GM06990 (cell line): ENCODE measurements at places on chromosomes 1 and 21.

DNA sequence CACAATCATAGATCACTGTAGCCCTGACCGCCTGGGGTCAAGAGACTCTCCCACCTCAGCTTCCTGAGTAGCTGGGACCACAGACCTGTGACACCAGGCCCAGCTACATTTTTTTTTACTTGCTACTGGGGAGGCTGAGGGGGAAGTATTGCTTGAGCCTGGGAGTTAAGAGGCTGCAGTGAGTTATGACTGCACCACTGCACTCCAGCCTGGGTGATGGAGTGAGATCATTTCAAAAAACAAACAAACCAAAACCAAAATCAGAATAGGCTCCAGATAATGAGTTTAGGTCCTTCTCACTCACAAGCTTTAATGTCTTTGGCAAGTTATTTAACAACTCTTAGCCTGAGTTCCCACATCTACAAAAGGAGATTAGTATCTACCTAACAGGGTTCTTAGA, 22.8 kb downstream of the WDR26 start:
- no peak for DNase-seq

- DNase-seq: no peak
Measured at GRCh38 chr21:32099812-32100416, 178.9 kb downstream of the MIS18A start.

- no peak for DNase-seq
Measured at GRCh38 chr1:95003433-95003738, 69.4 kb downstream of the ALG14 start.

DNA sequence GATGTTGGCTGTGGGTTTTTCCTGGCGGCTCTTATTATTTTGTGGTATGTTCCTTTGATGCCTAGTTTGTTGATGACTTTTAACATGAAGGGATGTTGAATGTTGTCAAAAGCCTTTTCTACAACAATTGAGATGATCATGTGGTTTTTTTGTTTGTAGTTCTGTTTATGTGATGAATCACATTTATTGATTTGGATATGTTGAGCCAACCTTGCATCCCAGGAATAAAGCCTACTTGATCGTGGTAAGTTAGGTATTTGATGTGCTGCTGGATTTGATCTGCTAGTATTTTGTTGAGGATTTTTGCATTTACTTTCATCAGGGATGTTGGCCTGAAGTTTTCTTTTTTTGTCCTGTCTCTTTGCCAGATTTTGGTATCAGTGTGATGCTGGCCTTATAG, 28.5 kb downstream of the CD55 start:
- no peak for DNase-seq

DNA sequence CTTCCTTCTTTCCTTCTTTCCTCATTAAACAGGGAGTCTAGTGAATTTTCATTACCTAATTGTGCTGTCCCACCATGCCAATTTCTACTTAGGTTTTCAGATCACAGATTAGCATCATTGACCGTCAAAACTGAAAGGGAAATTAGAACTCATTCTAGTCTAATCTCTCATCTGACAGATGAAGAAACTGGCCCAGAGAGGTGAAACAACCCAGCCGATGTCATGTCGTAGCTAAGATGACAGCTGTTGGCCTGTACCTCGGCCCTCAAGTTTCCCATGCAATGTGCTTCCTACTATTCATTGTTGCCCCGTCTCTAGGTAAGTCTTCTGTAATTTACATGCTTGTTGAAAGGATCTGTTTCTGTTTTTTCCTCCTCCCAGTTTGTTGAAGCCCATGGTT, 128.2 kb upstream of the KIAA0040 start:
- DNase-seq: no peak

DNA sequence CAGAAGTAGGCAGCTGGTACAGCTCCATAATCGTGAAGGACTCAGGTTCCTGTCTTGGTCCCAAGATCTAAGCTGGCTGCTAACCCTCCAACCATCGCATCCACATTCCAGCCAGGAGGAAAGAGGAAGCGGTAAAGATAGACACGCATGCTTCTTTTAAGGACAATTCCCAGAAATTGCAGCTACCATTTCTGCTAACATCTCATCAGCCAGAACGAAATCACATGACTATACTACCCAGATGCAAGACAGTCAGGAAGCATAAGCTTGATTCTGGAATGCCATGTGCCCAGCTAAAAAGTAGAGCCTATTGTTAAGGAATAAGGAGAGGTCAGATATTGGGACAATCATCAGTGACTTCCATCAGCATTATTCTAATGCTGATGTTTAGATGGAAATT, 110.4 kb downstream of the EPHB2 start:
- no peak for DNase-seq

- DNase-seq: no peak
Measured at GRCh38 chr1:221141606-221142285, 262.5 kb downstream of the HLX start.

DNA sequence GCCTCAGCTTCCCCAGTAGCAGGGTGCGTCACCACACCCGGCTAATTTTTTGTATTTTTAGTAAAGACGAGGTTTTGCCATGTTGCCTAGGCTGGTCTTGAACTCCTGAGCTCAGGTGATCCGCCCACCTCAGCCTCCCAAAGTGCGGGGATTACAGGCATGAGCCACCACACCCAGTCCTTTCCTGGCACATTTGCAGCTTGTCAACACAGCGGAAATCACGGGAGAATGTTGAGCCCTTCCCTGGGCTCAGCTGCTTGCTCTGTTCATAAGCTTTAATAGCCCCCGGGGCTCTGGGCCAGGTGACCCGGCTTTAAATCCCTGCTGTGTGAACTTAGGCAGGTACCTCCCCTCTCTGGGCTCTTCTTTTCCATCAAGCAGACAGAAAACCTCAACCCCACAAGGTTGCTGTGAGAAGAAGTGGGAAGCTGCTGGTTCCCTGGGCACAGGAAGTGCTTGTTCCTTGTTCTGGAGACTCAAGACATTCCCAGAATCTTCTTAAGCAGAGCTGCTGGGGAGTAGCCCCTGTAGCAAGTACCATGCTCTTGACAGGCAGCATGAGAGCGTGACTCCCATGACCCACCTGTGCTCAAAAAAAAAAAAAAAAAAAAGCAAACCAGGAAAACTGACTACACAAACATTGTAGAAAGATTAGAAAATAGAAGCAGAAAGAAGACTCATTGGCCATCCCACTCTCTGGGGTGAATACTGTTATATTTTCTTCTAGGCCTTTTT, 14.5 kb upstream of the SELENON start:
- no peak for DNase-seq

- DNase-seq: no peak
Measured at GRCh38 chr1:53590104-53590503, 130.9 kb downstream of the DMRTB1 start.

DNA sequence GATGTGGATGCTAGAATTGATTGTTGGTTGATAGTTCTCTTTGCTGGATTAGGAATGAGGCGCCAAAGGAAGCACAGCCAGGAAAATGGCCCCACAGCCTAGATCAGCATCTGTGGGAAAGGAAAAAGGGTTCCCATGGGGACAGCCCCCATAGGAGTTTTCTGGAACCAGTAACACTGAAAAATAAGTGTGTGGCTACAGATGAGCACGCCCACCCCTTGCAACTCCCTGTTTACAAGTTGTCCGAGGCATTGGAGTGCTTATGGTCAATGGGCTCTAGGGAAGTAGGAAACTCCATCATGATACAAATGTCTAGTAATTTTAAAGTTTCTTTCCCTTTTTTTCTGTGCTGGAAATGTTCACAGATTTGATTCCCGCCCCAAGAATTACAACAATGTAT, 23.8 kb upstream of the UBE2U start:
- DNase-seq: no peak

DNA sequence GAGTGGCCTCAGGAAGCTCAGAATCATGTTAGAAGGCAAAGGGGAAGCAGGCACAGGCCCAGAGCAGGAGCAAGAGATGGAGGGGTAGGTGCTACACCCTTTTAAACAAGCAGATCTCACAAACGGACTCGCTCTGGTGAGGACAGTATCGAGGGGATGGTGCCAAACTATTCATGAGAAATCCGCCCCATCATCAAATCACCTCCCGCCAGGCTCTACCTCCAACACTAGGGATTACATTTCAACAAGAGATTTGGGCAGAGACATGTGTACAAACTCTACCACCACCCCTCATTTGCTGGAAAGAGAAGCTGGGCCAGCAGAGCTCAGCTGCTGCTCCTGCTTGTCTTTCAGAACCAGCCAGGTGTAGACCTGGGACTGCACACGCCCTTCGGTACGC, 32.9 kb downstream of the MIS18A start:
- DNase-seq: no peak

GRCh38 chr1:2584686-2585317, 1.8 kb upstream of the PRXL2B start:
- DNase-seq: no peak

GRCh38 chr1:59223198-59223597, 73.7 kb upstream of the FGGY start:
- DNase-seq: no peak

DNA sequence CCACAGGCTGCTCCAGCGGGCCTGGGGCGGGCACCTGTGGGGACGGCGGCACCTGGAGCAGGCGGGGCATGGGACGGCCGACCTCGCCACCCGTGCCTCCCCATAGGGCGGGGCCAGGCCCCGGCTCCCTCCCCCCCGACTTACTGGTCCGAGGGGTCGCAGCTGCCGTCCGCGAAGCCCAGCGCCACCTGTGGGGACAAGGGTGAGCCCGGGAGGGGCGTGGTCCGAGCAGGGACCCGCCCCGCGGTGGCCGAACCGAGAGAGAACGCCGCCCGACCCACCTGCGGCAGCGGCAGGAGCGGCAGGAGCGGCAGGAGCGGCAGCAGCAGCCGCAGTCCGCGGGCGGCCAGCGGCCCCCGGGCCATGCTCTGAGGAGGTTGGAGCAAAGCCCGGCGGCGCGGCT, at the start of gene TMEM52:
Gene TMEM52, minus strand, starts transcription at position 379 of the 403 bp plus-strand sequence. Its CDS starts 14 bp downstream, at position 365.
- DNase-seq: no peak

GRCh38 chr1:155978325-155978972, at the start of gene ARHGEF2:
ARHGEF2 (minus strand) TSS chr1:155978547; CDS start chr1:155978427, 120 bp downstream.
- DNase-seq: peak; percentile 91

- no peak for DNase-seq
Measured at GRCh38 chr1:1559066-1559465, 15.6 kb downstream of the SSU72 start.

DNA sequence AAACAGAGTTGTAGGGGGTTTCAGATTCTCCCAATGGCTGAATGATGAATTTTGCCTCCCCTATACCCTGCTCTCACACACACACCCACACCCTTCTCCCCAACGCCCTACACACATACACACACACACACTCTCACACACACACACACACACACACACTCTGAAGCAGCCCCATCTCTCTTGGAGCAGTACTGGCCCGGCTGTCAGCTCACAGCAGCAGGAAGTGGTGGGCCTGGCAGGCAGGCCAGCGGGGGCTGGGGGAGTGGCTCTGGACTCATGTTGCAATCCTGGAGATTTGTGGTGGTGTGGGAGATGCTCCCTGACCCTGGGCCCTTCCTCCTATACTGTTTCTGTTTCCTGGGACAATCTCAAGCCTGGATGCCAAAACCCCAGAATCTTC, 2.2 kb downstream of the IKBKE start:
- DNase-seq: no peak

DNA sequence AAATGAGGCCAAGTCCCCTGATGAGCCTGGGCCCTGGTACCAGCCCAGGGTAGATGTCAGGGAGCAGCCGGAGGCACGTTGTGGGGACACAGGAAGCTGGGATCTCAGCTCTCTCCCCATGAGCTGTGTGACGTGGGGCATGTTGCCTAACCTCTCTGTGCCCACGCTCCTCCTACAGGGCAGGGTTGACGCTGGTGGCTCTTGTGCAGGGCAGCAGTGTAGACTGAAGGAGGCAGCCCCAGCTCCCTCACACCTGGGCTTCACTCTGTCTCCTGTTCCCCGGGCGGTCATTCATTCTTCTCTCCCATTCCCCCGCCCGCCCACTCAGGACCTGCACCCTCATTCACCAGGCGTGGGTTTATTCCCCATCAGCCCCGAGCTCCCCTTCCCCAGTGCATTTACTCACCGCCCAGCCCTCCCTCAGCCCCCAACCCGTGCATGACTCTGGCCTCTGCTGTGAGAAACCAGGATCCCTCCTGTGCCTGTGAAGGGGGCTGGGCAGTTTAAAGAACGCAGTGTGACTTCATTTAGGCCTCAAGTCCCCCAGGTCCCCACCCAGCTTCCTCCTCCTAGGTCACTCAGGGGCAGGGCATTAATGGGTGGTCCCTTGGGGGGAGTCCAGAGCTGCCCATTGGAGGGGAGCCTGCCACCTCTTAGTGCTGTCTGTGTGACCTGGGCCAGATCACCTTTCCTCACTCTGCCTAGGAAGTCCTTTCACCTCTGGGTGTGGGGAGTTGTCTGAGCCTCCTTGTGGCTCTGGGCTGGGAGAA, 285.7 kb downstream of the PTPRU start:
- no peak for DNase-seq

- no peak for DNase-seq
Measured at GRCh38 chr1:14707531-14708445, 109.3 kb downstream of the KAZN start.

DNA sequence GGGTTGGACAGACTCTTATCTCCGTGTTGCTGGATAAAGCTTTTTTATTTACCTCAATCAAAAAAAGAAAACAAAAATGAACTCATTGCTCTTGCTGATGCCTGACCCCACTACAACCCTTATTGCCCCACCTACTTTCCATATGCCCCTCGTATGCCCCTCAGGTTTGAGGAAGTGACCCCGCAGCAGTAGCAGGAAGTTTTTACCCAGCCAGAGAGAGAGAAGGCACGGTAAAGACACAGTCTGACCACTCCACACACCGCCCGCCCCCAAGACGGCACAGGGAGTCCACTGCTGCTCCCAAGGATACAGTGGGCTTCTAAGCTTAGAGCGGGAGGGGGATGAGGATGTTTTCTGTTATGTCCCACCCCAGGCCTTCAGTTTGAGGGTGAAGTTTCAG, 9.8 kb downstream of the PLEKHO1 start:
- DNase-seq: no peak
